Natural killer cell (primary cell): ENCODE measurements at places on chromosomes 11 and 22.

DNA sequence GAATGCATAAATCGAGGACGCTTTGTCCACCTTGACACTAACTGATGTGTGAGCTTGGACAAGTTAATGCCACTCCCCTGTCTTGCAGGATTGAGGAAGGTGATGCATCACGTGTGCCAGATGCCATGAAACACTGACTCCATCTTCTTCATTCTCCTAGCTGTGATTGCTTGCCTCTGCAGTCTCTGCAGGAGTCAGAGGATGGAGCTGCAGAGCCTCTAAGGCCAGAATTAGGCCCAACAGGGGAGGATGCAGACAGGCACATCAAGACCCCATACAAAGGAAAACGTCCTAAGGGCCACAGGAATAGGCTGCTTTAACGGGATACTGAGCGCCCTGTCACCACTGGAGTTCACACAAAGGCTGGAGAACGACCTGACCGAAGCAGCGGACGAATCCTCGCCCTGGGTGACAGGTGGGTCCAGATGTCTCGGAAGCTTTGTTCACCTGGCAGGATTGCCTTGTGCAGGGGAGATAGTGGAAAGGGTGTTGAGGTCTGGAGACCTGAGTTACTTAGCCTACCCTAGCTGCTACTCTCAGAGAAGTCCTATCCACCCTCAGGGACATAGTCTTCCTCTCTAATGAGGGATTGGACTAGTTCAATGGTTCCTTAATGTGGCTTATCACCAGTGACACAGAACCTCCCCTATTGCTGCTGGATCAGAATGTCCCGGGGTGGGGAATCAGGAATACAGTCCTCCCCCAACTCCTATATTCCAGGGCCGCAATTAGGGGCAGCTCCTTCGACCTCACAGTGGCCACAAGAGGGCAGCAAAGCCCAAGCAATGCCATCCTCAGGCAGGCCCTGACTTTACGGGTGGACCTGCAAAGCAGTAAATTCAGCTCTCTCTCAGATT, 32.4 kb downstream of the DBX1 start:
- H3K27me3 ChIP-seq = peaks cover 11% of the 10 kb centered on the region
- peaks cover 10% of the 10 kb centered on the region for H3K4me1 ChIP-seq
- H3K27ac ChIP-seq = no peak overlapping the region

GRCh38 chr22:50010676-50011446, 1.7 kb downstream of the IL17REL start:
- H3K4me3 ChIP-seq = no peak overlapping the region
- no peaks in the 10 kb centered on the region for H3K36me3 ChIP-seq

DNA sequence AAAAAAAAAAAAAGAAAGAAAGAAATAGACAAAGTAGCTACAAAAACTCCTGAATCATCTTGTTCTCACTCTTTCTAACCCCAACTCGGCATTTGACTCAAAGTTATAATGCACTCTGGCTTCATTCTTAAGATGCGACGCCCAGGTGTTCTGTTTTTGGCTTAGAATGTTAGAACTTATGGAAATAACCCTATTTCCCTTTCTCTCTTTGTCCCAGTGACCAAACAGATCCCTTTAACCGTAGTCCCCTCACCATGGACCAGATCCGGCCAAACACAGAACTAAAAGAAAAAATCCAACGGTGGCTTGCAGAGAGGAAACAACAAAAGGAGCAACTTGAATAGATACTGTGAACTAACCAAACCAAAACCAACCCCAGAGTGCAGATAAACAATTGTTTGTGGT, 5.3 kb upstream of the ATP5MG start:
- no peak overlapping the region for H3K27ac ChIP-seq
- H3K4me3 ChIP-seq = no peak overlapping the region
- peaks cover 55% of the 10 kb centered on the region for H3K36me3 ChIP-seq
- no peaks in the 10 kb centered on the region for H3K27me3 ChIP-seq
- peaks cover 5% of the 10 kb centered on the region for H3K4me1 ChIP-seq
- DNase-seq = no peak

DNA sequence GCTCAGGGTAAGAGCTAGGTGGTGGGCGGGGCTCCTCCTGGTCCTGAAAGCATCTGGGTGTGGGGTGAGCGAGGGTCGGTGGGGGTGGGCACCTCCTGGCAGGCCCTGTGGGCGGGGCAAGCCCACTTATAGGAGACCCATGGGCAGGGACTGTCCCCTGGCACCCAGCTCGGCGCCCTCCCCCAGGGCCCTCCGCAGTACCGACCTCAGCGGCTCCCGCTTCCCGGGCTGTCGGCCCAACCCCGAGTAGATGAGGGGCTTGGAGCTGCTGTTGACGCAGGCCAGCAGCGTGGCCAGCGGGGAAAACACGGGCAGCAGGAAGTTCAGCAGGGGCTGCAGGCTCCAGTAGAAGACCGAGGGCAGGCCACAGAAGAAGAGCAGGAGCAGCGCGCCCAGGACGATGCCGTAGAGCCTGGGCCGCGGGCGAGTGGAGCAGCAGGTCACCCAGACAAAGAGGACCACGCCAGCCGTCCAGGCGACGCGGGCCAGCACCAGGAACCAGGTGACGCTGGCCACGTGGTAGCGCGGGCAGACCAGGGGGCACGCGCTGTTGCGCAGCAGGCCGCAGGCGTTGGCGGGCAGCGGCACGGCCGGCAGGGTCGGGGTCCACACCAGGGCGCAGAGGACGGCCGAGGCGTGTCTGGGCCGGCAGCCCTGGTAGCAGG, 663 bp downstream of the MRGPRG start:
- peaks cover 16% of the 10 kb centered on the region for H3K4me1 ChIP-seq
- no peak overlapping the region for H3K27ac ChIP-seq
- H3K4me3 ChIP-seq = no peak overlapping the region
- H3K27me3 ChIP-seq = peaks cover 2% of the 10 kb centered on the region
- H3K36me3 ChIP-seq = no peaks in the 10 kb centered on the region

GRCh38 chr11:29319210-29319609, 697.6 kb downstream of the KCNA4 start:
- no peaks in the 10 kb centered on the region for H3K27me3 ChIP-seq
- no peak overlapping the region for H3K4me3 ChIP-seq
- H3K27ac ChIP-seq = no peak overlapping the region
- H3K36me3 ChIP-seq = no peaks in the 10 kb centered on the region
- no peak for DNase-seq

DNA sequence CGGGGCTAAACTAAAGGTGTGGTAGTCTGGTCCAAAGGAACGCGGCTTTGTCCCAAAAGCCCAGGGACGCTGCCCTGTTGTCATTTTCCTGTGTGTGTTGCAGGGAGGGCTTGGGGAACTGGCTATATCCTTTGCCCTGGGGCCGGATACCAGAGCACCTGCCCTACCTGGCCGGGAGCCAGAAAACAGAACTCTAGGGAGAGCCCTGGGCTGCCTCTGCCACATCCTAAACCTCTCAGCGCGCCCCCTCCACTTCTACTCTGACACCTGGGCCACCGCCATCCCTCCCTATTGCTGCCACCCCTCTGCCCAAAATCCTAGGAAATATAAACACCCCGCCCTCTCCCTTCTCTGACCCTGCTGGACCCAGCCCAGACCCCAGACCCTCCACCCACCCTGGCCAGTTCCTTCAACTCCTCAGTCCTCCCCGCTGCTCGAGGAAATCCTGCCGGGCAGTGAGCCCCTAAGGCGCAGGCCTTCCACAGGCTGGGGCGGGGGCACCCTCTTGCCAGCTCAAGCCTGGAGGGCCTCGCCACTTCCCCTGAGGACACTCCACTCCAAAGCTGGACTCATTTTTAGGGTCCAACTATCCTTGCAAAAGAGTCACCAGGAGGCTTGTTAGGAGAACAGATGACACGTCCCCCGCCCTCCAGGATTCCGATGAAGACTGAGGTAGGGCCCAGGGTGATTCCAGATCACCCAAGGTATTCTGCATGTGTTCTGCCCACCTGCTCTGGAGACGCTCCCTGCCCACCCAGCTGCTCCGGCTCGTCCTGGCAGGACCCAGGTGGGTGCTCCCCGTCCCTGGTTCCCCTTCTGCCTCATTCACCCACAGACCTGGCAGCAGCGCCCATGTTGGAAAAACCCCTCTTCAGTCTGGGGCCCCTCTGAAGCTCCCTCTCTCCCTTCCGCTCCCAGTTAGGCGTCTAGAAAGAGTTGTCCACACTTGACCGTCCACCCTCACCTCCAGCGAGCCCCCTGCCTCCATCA, 12.2 kb downstream of the KCTD17 start:
- peaks cover under 1% of the 10 kb centered on the region for H3K27me3 ChIP-seq
- DNase-seq = no peak
- H3K36me3 ChIP-seq = peaks cover 8% of the 10 kb centered on the region
- H3K4me3 ChIP-seq = no peak overlapping the region

DNA sequence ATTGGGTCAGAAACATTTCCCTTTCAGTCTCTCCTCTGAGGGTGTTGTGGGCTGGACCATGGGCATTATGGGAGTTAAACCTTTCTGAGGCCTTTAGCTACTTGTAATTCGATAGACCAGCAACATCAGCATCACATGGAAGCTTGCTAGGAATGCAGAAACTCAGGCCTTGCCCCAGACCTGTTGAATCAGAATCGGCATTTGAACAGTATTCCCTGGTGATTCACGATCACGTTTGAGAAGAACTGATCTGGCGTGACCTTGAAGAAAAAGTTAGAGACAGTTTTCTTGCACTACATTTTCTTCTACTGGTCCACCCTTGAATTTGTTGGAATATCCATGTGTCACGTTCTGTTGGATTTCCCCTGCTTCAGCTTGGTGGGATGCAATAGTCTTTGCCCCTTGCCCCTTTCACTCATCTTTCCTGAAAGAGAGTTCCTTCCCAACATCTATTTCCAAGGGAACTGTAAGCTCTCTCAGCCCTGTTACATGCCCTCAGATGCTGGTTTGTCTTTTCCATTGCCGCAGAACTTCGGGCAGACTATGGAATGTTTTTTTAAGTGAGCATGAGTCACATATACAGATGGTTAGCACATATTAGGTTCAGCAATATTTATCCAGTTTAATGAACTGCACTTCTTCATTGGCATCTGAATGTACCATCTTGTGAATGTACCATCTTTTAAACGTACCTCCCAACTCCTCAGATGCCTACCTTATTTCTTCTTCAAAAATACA, 23.9 kb downstream of the EHF start:
- H3K4me1 ChIP-seq = peaks cover 4% of the 10 kb centered on the region
- H3K36me3 ChIP-seq = no peaks in the 10 kb centered on the region
- no peak overlapping the region for H3K27ac ChIP-seq

- DNase-seq = no peak
- no peak overlapping the region for H3K4me3 ChIP-seq
- no peak overlapping the region for H3K27ac ChIP-seq
- peaks cover 8% of the 10 kb centered on the region for H3K27me3 ChIP-seq
These were observed 2.8 kb downstream of the EMID1 start for GRCh38 chr22:29208502-29208862.

DNA sequence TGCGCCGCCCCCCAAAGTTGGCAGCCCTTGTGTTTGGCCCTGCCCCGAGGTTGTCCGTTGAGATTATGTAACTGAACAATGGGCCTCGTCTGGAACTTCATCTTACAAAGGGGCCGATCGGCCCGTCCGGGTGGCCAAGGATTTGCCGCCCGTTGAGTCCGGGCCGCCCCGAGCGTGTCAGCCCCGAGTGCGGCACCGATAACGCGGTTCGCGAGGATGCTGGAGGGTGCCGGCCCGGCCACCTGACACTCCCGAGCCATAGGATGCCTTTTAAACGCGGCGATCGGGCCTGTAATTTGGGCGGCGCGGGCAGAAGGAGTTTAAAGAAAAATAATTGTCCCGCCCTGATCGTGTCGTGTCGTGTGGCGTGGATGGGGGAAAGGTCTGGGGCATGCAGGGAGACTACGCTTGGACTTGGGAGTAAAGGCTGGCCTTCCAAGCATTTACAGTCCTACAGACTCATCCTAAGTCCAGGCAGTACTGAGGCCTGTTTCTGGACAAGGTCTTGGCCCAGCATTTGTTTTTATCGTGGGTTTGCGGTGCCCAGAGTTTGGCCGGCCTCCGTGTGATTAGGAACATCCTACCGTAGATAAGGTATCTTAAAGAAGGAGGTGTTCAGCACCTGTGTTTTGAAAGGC, 1.3 kb downstream of the WEE1 start:
- peaks cover 5% of the 10 kb centered on the region for H3K36me3 ChIP-seq
- peak overlapping the region; percentile 97 for H3K4me3 ChIP-seq
- H3K4me1 ChIP-seq = peaks cover 17% of the 10 kb centered on the region
- no peaks in the 10 kb centered on the region for H3K27me3 ChIP-seq

- DNase-seq = no peak
- H3K36me3 ChIP-seq = no peaks in the 10 kb centered on the region
- H3K4me3 ChIP-seq = no peak overlapping the region
- no peaks in the 10 kb centered on the region for H3K4me1 ChIP-seq
- no peak overlapping the region for H3K27ac ChIP-seq
- H3K27me3 ChIP-seq = no peaks in the 10 kb centered on the region
These were observed 63.0 kb downstream of the RELT start for GRCh38 chr11:73439002-73439843.

- H3K4me1 ChIP-seq = no peaks in the 10 kb centered on the region
- DNase-seq = no peak
- H3K4me3 ChIP-seq = no peak overlapping the region
- H3K27me3 ChIP-seq = no peaks in the 10 kb centered on the region
- no peak overlapping the region for H3K27ac ChIP-seq
These were observed 246.8 kb upstream of the KIRREL3 start for GRCh38 chr11:127247261-127247851.

GRCh38 chr11:70608568-70609470, 210.5 kb downstream of the CTTN start:
- DNase-seq = no peak
- H3K27me3 ChIP-seq = no peaks in the 10 kb centered on the region
- no peak overlapping the region for H3K27ac ChIP-seq
- H3K36me3 ChIP-seq = no peaks in the 10 kb centered on the region

DNA sequence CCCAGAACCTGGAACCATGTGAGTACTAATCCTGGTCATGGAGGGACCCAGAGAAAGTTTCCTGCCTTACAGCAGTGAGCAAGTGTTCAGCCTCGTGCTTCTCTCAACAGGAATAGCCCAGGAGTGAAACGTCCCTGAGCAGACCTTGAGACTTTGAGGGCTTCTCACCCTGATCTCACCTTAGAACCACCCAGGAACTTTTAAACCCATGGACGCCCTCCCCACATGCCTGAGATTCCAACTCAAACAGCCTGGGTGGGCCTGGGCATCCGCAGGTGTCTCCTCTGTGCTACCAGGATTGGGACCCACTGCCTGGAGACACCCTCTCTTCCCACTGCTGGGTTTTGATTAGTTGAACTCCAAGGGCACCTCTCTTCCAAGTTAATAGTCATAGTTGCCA, 297.2 kb downstream of the NTM start:
- no peaks in the 10 kb centered on the region for H3K36me3 ChIP-seq
- H3K4me1 ChIP-seq = no peaks in the 10 kb centered on the region
- DNase-seq = no peak

- no peak overlapping the region for H3K27ac ChIP-seq
- no peaks in the 10 kb centered on the region for H3K4me1 ChIP-seq
- H3K36me3 ChIP-seq = no peaks in the 10 kb centered on the region
- DNase-seq = no peak
- H3K27me3 ChIP-seq = no peaks in the 10 kb centered on the region
These were observed 5.3 kb downstream of the OMP start for GRCh38 chr11:77107950-77108349.

- DNase-seq = no peak
- no peak overlapping the region for H3K27ac ChIP-seq
- no peaks in the 10 kb centered on the region for H3K4me1 ChIP-seq
- no peaks in the 10 kb centered on the region for H3K27me3 ChIP-seq
These were observed 12.9 kb downstream of the RTN4R start for GRCh38 chr22:20254975-20255946.

- H3K36me3 ChIP-seq = no peaks in the 10 kb centered on the region
- H3K4me3 ChIP-seq = no peak overlapping the region
- no peaks in the 10 kb centered on the region for H3K27me3 ChIP-seq
- no peak for DNase-seq
- H3K4me1 ChIP-seq = no peaks in the 10 kb centered on the region
These were observed 607.9 kb upstream of the B3GAT1 start for GRCh38 chr11:135019899-135020298.
